ENCODE measurements at places on chromosomes 16 and 17.

GRCh38 chr17:17628388-17629008 is 37.0 kb upstream of the PEMT start:
- DNase-seq = no peak

- DNase-seq = no peak
Measured at GRCh38 chr17:21288571-21289017, 4.1 kb downstream of the MAP2K3 start.

GRCh38 chr16:15677447-15677846 is 27.4 kb downstream of the NDE1 start:
- DNase-seq = no peak

- DNase-seq = no peak
Measured at GRCh38 chr17:1906662-1907101, 76.9 kb downstream of the RPA1 start.

- DNase-seq = no peak
Measured at GRCh38 chr17:5561736-5562571, 22.4 kb downstream of the NLRP1 start.

GRCh38 chr16:2983706-2984136 is 3.5 kb upstream of the PKMYT1 start:
- peak; percentile 85 for DNase-seq

GRCh38 chr17:52710363-52710901 is 551.9 kb upstream of the CA10 start:
- DNase-seq = no peak

- peak; percentile 100 for DNase-seq
Measured at GRCh38 chr17:81394921-81395599, at the start of gene BAHCC1. TSS of gene BAHCC1 (plus strand) at chr17:81395457. CDS start at chr17:81399740, 4,283 bp downstream.

DNA sequence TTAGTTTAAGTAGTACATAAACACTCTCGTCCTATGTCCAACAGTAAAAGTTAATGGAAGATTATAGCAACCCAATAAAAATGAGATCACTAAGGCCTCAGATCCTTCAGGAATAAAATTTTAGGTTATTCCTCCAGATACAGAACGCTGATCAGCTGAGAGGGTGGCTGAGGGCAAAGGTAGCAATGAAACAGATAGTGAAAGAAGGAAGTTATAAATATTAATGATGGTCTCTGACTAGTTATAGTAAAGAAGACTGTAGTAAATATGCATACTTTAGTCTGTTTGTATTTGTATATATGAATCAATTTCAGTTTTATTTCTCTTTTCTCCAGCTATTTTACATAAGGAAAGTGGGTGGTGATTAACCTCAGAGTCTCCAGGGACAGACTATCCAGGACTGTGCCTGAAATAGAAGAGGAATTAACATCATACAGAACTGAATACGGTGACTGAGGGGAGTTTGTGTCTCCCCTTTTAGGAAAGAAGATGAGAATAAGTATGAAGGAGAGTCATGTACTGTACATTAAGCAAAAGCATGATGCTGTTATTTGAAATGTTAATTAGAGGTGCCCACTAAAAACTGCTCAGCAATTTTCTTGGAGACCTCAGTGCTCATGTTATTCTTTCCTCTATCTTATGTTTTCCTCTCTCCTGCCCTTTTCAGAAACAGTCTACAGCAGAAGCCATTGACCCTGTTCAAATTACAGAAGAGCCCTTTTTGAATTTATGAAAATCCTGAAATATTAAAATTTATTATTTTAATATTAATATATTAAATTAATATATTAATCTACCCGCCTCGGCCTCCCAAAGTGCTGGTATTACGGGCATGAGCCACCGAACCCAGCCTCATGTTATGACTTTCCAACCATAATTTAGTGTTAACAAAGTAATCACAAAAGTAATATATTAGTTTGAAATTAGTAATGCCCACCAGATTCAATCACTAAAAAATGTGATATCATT is 36.5 kb upstream of the DHRS7B start:
- DNase-seq = no peak

DNA sequence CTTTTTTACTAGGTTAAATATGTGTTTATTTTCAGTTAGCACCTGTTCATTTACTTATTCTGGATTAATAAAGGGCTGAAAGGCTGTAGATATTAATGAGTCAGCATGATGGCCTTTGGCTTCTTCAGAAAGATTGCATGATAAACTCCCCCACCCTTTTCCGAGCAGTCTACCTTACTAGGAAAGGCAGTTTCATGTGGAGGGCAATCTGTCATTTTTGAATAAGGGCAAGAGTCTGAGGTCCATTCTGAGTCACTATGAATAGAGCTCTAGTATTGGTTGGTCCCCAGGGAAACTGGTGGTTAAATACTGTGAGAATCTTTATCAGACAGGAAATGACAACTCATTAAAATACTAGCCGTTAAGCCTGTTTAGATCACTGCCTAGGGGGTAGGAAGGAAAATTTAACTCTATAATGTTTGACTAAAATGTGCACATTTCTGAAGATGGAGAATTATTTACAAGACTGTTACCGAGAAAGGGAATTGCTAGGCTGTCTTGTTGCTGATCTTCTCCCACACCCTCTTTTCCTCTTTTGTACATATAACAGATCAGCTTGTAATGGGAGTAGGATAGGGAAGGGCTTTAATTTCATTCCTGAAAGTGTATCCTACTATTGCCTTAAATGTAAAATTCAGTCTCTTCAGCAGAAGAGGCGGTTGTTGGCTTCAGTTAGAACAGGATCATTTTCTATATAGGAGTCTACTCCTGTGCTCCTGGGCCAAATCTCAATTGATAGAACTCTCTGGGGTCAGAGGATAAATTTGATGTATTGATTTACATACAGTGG is 63.3 kb downstream of the TUBD1 start:
- no peak for DNase-seq

DNA sequence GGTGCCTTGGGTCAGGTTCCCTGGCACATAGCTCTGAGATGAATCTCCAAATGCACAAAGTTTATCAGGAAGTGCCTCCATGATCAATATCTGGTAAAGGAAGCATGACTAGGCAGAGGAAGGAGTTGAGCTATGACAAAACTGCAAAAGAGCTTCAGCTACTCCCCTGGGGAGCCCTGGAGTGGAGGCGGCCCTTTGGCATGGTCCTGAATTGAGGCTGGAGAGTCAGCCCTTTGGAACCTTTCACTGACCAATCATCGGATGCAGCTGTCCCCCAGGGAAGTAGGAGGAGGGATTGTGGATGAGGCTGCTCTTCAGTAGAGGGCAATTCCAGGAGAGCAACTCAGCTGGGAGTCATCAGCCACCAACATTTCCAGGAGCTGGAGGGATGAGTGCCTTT is 46.1 kb upstream of the NLRP1 start:
- DNase-seq = no peak

All from NCI-H187 (cell line).